Activated T-cell treated with anti-CD3 and anti-CD28 coated beads, Interleukin-2, amount 50 U/mL, for 1 hour (primary cell): ENCODE measurements at places on chromosomes 11 and 22.

GRCh38 chr22:27380855-27381254, 420.7 kb downstream of the MN1 start:
- DNase-seq: no peak

- DNase-seq: no peak
Observed at GRCh38 chr11:81165164-81165563, 1568.5 kb downstream of the FAM181B start.

DNA sequence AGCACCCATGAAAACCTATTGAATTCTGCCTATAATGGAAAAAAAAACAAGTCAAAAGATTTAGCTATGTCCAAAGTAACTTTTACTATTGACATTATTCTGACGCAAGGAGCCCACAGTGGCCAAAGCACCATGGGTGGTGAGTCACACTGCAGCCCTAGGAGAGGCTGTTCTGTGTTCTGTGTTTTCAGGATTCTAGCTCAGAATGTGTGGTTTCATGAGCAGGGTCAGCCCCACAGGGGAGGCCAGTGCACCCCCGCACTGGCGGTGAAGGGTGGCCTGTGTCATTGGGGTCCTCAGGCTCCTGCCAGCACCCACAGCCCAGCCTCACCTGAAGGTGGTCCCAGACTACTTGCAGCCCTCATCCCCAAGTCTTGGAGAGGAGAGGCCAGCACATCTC, 112.2 kb downstream of the BRD1 start:
- no peak for DNase-seq

GRCh38 chr11:39144351-39145130, 2314.9 kb downstream of the LRRC4C start:
- no peak for DNase-seq

DNA sequence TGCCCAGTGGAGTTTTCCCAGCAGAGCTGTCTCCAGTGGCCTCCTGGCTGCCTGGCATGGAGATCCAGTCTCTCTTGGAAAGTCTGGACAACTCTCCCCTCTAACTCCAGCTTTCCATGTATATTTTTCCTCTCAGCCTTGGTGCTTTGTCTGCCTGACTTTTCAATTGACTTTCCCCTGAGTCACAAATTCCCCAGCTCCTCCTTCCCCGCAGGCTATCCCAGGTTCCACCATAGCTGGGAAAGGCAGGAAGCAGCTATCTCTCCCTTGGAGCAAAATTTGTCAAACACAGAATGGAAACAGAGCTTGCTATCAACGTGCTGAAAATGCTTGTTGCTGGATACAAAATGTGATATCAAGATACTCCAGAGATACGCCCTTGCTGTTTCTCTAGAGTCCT, 384.8 kb downstream of the TMEM135 start:
- no peak for DNase-seq

DNA sequence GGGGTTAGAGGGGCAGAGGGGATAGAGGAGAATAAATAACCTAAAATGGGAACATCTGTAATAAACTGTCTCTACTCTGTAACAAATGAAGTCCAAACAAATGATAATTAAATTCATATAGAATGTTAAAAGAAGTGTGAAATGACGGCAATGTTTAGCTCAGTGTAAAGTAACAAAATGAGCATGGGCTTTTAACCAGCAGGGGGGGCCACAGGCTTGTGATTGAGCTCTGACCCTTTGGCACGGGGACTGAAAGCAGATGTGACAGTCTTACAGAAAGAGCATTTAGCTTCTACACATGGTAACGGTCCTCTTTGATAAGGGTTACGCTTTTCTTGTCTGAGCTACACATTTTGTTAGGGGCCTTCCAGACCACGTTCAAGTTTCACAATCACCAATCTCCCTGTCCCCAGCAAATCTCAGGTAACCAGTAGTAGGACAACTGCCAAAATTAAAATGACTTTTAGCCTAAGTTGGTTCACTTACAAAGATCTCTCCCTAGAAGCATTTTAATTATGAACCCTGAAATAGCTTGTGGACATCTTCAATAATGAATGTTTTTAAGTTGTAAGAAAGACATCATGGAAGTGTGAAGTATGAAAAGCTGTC, 262.5 kb downstream of the DCDC1 start:
- peak; percentile 19 for DNase-seq

GRCh38 chr11:104876861-104877431, 21.3 kb downstream of the CASP12 start:
- DNase-seq: no peak

- DNase-seq: no peak
Observed at GRCh38 chr22:23922921-23923320, 28.7 kb downstream of the MIF start.

DNA sequence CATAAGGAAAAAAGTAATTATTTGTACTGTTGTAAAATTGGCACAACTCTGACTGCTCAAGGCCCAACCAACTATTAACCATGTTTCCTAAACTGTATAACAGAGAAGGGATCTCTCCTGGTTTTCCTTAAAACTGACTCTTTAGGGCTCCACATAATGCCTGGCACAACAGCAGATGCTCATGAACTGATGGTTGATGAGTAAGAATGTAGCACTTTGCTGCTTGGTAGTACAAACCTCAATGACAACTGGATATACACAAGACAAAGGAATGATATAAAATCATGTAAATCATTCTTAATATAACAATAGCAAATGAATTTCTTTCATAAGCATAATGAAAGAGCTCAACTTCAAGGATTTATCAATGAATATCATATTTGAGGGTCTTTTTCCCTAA, 11.7 kb downstream of the MSANTD2 start:
- no peak for DNase-seq

DNA sequence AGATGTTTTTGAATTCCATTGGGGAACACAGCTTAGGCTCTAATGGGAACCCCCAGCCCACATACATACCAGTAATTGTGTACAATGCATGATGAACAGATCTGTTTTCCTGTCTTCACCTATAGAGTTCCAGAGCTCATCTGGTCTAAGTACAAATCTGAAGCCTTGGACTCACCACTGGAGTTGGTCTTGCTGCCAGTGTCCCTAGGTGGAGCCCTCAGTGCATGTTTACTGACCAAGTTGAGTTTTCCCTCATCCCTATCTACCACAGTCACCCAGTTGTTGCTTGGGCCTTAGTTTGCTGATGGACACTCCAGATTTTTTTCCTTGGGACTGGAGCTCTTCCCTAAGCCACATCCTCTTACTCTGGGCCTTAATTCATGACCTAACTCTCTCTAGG, 159.2 kb upstream of the DDI1 start:
- DNase-seq: no peak

DNA sequence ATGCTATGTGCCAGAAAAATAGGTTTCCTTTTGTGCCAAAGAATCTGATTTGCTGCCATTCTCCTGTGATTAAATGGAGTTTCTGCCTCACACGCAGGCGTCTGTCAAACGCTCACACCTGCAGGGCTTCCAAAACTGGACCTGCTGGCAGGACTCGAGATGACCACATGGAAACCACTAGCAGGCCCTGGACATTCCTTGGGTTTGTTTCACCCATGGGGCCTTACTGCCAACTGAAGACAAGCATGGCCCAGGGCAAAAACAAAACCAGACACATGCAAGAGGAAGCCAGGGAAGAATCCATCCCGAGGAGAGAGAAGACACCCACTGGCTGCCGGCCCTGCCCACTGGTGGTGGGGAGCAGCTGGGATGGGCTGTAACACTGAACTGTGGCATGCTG, 55.9 kb upstream of the MN1 start:
- DNase-seq: no peak

- DNase-seq: no peak
Observed at GRCh38 chr22:21657020-21657359, 8.8 kb upstream of the PPIL2 start.

DNA sequence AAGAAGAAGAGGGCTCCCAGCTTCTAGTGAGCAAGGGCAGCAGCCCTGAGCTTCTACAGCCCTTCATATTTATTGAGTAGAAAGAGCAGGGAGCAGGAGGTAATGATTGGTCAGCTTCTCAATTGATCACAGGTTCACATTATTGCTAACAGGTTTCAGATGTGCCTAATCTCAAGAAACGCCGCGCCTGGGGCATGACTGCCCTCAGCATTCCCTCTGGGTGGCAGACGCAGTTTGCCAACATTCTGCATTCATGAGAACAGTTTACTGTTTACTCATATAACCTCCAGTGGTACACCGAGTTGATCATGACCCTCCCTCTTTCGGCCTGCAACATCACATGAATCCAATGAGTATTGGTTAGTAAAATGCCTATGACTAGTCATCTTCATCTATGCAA, 4.7 kb upstream of the ZNF74 start:
- no peak for DNase-seq

- no peak for DNase-seq
Observed at GRCh38 chr22:45413013-45413367, 409 bp downstream of the SMC1B start.

GRCh38 chr22:22770280-22770871, 117.2 kb upstream of the IGLL5 start:
- DNase-seq: peak; percentile 59

GRCh38 chr11:64244966-64245365, 1.8 kb downstream of the PPP1R14B start:
- DNase-seq: no peak

DNA sequence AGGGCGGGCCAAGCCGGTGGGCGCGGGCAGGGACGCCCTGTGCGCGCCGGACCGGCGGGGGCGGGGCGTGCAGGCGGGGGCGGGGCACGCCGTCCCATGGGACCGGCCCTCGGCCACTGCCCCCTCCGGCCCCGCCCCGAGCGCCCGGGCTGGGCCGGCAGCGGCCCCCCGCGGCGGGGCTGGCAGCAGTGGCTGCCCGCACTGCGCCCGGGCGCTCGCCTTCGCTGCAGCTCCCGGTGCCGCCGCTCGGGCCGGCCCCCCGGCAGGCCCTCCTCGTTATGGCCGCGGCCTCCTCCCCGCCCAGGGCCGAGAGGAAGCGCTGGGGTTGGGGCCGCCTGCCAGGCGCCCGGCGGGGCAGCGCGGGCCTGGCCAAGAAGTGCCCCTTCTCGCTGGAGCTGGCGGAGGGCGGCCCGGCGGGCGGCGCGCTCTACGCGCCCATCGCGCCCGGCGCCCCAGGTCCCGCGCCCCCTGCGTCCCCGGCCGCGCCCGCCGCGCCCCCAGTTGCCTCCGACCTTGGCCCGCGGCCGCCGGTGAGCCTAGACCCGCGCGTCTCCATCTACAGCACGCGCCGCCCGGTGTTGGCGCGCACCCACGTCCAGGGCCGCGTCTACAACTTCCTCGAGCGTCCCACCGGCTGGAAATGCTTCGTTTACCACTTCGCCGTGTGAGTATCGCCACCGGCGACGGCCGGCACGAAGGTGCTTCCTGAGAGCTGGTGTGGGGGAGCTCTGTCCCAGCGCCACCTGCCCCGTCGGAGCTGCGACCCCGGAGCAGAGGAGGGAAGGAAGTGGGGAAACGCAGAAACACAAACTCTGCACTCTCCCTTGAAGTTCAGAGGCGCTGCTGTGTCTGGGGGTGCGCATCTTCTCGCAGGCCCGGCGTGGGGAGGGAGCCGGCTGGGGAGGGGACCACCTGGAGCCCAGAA, at the start of gene KCNQ1:
Gene KCNQ1, plus strand, starts transcription at position 188 of the 925 bp plus-strand sequence. Its CDS starts 91 bp downstream, at position 279.
- DNase-seq: peak; percentile 49

GRCh38 chr11:122176651-122177050, 60.6 kb upstream of the BLID start:
- no peak for DNase-seq

DNA sequence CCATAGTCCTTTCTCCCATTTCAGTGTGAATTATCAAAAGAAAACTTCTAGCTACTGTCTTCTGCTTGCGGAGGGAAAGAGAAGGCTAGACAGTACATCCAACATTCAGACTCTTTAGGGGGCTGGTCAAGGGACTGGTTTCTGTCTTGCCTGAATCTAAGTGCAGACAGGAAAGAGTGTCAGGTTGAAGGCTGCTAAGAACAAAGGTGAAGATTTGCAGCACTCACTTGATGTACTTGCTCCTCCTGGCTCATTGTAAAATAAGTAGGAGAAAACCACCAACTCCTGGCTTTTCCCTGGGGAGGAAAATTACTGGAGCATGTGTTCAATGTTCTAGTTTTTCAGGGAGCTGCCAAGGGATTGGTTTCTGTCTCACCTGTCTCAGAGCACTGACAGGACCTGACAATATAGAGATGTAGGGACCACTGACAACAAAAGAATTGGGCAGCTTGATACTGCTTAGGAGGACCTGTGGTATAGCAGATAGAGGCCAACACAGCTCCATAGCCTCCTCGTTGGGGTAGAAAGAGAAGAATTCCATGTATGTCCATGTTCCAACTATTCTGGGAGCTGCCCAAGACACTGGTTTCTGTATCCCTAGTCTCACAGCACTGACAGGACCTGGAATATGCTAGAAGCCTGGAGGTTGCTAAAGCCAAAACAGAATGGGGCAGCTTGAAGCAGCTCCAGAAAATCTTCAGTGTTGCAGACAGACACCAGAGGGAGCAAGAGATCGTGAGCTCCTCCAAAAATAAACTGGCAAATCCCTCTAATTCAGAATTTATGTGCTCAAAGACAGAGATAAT, 39.7 kb upstream of the MMP12 start:
- DNase-seq: no peak

GRCh38 chr11:71251761-71252268, 562 bp downstream of the SHANK2 start:
- no peak for DNase-seq

DNA sequence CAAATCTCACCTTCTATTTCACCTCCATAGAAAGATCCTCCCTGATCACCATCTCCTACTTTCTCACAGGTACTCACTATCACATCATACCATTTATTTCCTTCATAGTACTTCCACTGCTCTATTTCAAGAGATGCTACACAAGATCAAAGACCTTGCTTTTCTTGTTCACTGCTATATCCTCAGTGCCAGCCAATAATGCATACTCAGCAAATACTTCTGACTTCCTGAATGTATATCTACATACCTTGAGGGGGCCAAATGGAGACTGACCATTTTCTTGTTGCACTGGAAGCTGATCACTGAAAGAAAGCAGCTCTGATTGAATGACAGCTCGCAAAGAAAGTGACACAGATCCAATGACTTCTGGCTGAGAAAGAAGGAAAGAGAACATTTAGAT, 64.7 kb downstream of the C2CD3 start:
- no peak for DNase-seq

DNA sequence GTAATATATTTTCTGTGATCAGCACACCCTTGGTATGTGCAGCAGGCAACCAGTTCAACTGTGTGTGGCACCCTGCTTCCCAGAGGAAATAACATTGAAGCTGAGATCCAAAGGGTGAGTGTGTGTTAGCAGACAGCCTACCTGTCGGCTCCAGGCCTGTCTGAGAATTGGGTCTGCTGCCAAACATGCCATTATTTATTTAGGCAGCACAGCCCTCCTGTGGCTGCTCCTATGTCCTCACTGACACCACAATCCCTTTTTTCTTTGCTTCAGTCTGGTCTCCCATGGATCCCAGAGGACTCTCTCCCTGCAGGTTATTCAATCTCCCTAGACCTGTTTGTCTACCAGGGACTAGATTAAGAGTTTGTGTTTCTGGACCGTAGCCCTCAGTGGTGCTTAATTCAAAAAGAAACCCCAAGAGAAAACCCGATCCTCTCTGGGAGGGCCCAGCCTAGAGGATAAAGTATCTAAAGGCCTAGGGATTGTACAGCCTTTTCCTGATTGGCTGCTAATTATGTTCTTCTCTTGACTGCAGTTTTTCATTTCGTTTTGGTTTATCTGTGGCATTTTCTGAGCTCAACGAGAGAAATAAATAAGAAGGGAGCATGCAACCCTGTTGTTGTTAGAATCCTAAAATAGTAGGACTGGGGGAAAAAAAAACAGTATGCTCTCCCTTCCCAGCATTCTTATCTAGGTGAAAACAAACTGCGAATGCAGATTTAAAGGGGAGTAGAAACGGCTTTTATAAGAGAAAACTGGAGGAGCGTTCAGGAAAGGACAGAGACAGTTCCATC, 24.1 kb downstream of the KCNE3 start:
- DNase-seq: no peak
